Aorta (tissue), 5 donors: ENCODE measurements at places on chromosomes 16 and 17. TPM values are rescaled to one million over a fixed set of nuclear protein-coding genes. Genes with fewer than 3 reads are reported as not detected.

PMFBP1 gene
- 1.0 TPM for total RNA-seq

- H3K27me3 ChIP-seq: no peaks in the 10 kb centered on the region
- no peak overlapping the region for H3K27ac ChIP-seq
- no peaks in the 10 kb centered on the region for H3K4me1 ChIP-seq
- H3K4me3 ChIP-seq: no peak overlapping the region
- no peak for DNase-seq
- H3K36me3 ChIP-seq: no peaks in the 10 kb centered on the region
Observed at GRCh38 chr17:41003926-41004325, 4.2 kb upstream of the KRTAP3-2 start.

DNA sequence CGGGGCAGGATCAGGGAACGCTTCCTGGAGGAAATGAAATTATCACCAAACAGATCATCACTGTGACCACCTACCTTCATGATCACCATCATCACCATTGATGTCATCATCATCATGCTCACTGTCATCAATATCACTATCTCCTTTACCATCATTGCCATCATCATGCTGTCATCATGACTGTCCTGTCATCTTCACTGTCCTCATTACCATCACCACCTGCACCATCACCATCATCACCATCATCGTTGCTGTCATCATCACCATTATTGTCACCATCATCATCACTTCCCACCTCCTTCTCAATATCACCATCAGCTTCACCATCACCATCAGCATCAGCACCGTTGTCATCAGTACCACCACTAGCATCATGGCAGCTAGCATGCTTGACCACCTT lies 65.3 kb downstream of the NTN1 start:
- H3K27ac ChIP-seq: no peak overlapping the region
- DNase-seq: no peak
- H3K36me3 ChIP-seq: no peaks in the 10 kb centered on the region
- H3K27me3 ChIP-seq: no peaks in the 10 kb centered on the region

DNA sequence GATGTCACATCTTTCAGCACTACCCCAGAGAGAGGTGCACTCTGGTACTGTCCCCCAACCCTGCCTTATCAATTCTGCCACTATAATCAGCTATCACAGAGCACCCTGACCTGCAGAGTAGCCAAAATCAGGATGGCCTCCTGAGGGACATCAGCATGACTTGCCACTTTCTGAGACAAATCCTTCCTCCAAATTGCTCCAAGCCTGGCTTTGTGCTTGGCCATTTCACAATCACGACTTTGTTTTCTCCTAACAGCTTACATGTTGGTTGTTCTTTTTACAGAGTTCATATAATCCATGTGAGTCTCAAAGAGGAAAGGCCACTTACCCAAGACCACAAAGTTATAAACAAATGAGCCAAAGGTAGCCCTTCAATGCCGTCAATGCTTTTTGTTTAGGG lies 449.0 kb upstream of the CDH5 start:
- H3K36me3 ChIP-seq: no peaks in the 10 kb centered on the region
- no peak overlapping the region for H3K27ac ChIP-seq
- H3K27me3 ChIP-seq: no peaks in the 10 kb centered on the region
- no peak for DNase-seq

GRCh38 chr17:41452281-41452680 lies 11.5 kb upstream of the KRT38 start:
- no peaks in the 10 kb centered on the region for H3K36me3 ChIP-seq
- H3K27ac ChIP-seq: no peak overlapping the region
- H3K27me3 ChIP-seq: no peaks in the 10 kb centered on the region
